ENCODE measurements at places on chromosomes 1 and 21.
A peak's percentile ranks its signal among the peaks of the same experiment; 100 is the strongest.

- DNase-seq, result no peak
Measured at GRCh38 chr1:98098473-98098872, 177.6 kb upstream of the DPYD start.

GRCh38 chr1:52140633-52141512 is 1.0 kb upstream of the ZFYVE9 start:
- no peak for DNase-seq

DNA sequence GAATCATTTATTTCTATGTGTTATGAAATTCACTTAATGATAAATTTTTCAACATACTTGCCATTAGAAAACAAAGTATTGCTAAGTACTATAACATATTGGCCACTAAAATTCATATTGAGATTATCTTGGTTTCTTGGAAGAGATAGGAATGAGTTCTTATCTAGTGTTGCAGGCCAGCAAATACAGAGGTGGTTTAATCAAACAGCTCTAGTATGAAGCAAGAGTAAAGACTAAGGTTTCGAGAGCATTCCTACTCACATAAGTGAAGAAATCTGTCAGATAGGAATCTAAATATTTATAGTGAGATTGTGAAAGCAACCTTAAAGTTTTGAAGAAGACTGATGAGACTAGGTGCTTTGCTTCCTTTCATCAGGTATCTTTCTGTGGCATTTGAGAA is 37.9 kb upstream of the FOXE3 start:
- DNase-seq, result no peak

- DNase-seq, result no peak
Measured at GRCh38 chr1:185488808-185489207, 171.8 kb upstream of the IVNS1ABP start.

DNA sequence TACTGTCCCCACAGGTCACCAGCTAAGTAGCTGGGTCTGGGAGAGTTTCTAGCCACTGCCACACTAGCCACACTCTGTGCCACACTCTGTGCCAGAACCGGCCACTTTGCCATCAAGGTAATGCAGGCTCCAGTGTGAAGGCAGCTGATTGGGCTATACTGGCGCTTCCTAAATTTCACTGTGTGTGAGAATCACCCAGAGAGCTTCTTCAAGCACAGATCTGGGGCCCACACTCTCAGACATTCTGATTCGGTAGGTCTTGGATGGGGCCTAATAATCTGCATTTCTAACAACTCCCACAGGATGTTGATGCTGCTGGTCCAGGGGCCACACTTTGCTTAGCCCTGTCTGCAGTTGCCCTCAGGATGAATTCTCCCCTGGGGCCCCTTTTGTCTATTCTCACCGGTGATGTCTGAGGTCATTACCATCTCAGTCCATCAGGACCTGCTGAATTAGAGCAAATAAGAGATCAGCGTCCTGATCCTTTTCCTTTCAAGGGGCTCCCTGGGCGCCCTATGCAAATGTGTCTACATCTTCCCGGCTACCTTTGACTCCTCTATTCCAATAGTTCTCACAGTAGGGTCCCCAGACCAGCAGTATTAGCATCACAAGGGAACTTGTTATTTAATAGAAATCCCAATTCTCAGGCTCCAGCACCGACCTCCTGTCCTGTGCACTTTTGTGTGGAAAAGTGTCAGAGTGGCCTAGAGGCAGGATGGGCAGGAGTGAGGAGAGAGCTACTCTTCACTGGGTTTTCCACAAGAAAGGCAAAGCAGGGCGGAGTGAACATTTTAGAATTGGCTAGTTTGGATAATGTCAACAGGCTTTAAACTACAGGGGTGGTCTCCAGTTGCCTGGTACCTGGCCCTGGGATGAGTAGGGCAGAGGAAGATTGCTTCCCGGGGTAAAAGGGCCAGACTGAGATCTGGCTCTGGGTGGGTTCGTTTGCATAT is 24.7 kb upstream of the LRRN2 start:
- DNase-seq, result peak; percentile 62

DNA sequence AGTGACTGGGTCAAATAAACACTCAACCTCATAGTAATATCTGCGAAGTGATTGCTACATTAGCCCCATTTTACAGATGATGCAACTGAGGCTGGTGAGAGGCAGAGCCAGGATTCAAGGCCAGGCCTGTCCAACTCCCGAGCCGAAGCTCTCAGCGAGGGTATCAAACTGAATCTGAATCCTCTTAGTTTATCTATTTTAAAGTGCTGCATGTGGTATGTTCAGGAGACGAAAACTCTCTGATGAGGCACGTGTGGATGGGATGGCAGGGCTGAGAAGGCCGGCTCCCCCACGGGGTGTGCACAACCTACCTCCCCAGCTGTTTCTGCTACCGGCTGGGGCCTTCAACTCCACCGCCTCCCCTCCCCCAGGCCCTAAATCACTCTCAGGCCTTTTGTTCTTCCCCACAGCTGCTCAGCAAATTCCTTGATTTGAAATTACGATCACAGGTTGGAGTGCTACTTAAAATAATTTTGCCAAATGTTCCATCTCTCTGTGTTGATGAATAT is 171.8 kb downstream of the TOMM20 start:
- peak; percentile 51 for DNase-seq

DNA sequence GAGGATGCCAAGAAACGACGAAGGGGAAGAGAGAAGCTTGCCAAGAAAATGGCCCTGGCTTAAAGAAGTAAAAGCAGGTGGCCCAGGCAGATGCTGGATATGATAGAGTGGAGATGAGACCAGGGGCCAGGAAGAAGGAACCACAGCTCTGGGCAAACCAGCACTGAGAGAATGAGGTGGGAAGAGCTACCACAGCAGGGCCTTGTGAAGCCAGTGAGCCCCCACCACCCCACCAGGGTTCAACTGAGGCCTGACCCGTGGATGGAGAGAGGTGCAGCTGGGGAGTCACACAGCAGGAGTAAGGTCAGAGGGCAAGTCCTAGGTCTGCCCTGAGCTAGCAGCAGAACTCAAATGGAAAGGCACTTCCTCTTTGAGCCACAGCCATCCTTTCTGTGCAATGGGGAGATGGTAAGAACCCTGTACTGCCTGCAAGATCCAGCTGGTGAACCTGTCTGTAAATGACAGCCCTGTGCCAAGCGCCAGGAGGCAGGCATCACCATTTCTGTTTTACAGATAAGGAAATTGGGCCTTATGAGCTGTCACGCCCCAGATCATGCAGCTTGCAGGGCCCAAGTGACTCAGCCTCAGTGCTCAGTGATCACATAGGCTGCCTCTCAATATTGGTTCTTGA is 8.5 kb downstream of the SH3BGRL3 start:
- DNase-seq, result no peak

- no peak for DNase-seq
Measured at GRCh38 chr1:117653732-117654492, 48.1 kb downstream of the TENT5C start.

- peak; percentile 53 for DNase-seq
Measured at GRCh38 chr1:67710417-67710816, 25.4 kb downstream of the GADD45A start.

- DNase-seq, result peak; percentile 50
Measured at GRCh38 chr1:38686167-38686926, 173.2 kb downstream of the RRAGC start.

DNA sequence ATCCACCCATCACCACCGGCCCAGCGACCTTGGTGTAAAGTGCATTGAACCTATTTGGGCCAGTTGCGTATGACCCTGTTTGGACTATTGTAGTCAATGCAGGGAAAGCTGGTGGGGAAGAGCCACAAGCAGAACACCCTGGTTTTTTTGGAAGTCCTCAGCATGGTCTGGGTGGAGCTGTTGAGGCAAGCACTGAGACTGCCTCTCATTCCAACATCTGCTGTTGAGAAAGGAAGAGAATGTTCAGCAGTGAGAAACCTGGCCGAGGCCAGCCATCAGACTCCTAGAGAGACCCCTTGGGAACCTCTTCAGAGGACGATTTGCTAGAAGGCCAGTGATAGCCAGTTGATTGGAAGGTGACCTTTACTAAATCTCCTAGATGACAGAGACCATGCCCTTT is 183.0 kb downstream of the ZZZ3 start:
- DNase-seq, result no peak

DNA sequence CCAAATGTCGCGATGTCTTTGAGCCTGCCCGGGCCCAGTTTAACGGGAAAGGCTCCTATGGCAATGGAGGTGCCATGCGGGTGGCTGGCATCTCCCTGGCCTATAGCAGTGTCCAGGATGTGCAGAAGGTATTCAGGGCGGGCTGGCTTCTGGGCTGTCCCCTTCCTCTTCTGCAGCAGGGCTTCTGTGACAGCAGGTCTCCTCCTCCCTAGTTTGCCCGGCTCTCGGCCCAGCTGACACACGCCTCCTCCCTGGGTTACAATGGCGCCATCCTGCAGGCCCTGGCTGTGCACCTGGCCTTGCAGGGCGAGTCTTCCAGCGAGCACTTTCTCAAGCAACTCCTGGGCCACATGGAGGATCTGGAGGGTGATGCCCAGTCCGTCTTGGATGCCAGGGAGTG is 3.0 kb downstream of the ADPRS start:
- DNase-seq, result no peak

DNA sequence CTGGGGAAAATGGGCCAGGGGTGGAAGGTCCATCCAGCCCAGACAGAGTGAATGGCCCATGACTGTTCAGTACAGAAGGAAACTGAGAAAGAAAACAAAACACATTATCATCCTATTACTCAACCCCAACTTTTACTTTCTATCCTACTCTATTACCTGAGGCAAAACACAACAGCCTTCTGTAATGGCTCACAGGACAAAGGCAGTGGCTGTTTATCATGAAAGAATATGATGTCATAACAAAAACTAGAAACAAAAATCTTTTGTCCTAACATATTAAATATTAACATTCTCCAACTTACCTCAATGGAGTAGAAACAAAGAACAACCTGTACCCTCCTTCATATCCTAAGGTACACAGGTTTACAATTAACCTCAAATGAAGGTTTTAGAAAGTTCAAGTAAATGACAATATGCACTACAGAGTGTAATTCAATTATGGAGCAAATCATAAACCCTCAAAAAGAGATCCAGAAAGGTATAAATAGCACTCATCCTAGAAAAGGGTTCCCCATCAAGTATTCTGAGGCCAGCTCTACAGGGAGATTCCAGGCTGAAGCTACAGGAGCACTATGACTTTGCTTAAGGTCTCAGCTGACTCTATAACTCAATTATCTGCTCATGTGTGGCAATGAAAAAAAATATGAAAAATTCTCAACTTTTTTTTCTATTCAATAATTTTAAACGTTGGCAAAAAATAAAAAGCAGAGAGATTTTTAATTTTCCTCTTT is 15.1 kb downstream of the ELK4 start:
- no peak for DNase-seq

DNA sequence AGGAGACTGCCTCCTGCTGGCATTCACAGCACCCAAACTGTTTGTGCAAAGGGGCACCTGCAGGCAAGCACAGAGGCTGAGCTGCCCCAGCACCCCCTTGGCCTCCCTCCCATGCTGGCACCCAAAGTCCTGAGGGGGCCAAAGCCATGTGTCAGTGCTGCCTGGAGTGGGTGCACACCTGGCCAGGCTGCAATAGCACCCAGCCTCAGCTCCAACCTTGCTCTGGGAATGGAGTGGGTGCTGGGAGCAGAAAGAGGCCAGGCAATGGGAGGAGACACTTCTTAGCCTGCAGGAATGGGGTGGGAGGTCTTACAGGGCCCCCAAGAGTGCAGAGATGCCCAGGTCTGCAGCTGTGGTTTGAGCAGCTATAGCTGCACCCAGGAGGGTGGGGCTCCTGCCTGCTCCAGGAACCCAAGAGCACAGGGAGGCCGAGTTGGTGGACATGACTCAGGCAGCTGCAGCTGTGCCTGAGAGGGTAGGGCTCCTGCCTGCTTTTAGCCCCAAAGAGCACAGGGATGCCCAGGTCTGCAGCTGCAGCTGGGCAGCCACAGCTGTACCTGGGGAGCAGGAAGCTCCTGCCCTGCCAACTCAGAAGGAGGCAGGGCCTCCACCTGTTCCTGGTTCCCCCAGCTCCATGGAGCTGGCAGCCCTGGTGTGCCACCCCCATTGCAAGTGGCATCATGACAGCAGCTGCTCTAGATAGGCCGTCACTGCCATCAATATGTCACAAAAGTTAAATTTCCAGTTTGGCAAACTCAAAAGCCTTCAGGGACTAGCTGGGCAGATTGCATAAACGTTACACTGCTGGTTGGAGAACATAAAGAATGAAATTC is 5.3 kb upstream of the CHD1L start:
- DNase-seq, result no peak

GRCh38 chr21:38815060-38815405 is 9.3 kb downstream of the ETS2 start:
- no peak for DNase-seq

DNA sequence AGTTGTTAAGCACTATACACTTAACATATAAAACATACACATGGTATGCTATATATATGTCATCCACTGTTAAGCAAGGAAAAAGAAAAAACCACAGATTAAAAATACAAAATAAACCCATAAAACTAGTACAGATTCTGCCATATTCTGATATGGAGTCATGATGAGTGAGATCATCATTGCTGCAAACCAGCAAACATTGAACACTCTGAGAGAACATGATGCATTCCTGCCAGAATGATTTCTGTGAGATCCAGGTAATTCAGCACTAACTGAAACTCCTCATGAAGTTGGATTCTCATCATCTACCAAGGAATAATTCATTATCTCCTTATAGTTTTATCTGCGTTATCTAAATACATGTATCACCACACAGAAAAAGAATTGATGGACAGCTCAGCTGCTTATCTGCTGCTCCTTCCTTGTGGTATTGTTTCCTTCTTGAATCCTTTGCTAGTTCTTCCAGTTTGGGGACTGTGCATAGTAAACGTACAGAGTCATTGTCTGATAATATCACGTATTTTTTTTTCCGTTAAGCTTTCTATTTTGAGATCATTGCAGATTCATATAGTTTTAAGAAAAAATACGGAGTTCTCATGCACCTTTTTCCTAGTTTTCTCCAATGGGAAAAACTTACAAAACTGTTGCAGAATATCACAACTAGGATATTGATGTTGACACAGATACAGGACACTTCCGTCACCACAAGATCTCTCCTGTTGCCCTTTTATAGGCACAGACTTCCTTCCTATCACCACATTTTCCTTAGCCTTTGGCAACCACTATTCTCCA is 9.3 kb downstream of the RAB4A start:
- DNase-seq, result no peak

DNA sequence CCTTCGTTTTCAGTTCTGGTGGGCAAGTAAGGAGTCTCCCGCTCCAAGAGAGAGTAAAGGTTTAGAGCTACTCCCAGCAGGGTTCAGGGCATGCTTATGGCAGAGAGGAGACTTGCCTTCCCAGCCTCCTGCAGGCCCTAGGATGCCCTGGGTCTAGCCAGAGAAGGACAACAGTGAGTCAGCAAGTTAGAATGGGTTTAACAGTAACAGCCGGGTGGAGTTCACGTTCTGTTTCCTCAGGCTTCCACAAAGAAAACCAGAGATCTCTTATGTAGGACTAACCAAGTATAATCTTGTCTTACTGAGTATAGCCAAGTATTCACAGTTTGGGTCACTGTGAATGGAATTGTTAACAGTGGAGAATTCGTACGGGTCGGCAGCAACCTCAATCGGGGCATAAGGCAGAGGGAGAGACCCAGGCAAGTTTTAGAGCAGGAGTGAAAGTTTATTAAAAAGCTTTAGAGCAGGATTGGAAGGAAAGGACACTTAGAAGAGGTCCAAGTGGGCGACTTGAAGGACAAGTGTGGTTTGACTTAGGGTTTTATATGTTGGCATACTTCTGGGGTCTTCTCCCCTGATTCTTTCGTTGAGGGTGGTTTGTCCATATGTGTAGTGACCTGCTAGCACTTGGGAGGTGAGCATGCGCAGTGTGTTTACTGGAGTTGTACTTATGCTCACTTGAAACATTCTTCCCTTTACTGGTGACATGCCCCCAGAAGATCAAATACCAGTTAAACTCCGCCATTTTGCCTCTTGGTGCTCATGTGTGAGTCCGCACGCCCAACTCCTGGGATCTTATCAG is 4.5 kb downstream of the OVAAL start:
- DNase-seq, result no peak
